ENCODE measurements at places on chromosomes 6 and 20.

- DNase-seq: no peak
Measured at GRCh38 chr6:127634178-127634577, 57.2 kb downstream of the C6orf58 start.

DNA sequence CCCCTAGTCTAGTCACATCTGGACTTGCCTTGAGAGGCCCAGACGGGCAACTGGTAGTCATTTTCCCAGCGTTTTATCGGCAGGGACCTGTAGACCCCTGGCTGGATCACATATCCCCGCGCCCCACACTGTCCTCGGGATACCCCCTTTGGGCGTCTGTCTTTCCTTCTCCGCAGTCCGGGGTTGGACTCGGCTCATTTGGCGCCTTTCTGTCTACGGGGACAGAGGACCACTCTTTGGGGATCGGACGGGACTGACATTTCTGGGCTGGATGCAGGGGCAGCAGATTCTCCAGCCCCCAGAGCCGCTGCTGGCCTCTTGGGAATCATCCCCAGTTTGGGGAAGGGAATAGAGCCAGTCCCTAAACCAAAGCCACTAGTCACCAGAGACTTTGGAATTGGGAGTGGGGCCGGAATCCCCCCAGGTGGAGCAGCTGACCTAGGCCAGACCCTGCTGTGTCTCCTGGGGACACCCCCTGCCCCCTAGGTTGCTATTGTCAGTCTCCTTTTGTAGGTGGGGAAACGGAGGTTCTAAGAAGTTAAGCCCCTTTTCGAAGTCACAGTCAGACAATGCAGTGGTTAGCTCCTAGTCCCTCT is 734 bp downstream of the FAM110A start:
- DNase-seq: no peak

DNA sequence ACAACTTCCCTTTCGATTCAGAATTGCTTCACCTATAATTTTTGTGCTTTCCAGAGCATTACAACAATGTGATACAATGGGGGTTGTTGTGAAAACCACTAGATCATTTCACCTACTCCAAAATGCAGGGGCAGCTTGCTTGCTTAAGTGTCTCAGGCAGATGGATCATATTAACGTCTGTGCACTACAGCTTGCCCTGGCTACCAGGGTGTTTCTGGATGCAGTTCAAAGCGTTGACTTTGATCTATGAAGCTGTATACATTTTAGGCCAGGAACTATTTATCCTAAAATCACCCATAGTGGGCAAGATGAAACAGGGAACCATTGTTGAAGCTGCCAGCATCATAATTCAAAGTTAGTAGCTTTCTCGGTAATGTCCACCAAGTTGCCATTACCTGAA is 339.5 kb upstream of the HSF2 start:
- DNase-seq: no peak

DNA sequence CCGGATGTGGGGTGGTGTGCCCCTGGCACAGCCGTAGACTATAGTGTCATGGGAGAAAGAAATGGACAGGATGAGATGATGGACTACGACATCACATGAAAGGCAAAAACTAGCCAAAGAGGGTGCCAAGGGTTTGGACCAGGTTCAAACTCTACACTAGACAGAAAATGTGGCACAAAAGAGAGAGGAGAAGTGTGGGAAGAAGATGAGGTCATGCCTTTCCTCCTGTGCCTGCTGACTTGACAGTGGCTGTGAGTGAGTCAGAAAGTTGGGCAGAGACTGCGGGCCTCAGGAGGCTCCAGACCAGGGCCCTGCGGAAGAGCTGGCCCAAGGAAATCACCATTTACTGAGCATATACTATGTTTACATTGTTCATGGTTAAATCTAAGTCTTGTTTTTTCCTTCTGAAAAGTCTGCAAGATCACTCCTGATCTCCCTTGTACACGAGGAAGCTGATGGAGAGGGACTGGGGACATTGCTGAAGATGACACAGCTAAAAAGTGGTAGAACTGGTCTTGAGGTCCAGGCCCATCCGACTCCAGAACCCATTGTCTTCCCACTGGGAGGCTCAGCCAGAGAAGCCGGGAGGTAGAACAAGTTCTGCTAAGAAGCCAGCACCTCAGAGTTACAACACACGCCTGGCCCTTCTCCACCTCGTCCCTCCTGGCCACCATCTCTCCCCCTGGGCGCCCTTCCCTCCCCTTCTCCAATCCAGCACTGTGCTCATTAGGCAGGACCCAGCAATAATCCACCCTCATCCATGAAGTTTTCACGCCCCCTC is 35.6 kb downstream of the CNKSR3 start:
- DNase-seq: no peak

DNA sequence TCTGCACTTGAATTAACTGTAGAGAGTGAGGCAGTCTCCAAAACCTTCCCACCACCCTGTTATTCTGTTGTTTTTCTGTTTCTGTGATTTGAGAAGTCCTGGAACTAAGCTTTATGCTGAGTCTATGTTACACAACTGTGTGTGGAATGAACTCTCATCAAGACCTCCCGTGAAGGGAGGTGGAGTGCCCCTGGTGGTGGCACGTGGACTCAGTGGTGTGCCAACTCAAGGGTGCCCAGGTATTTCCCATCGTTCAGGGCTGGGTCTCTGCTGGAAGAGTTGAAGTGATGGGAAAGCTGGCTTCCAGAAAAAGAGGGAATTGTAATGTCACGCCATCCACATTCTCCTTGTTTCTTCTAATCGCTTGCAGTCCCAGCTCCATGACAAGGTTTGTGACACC is 374.2 kb downstream of the SMOC2 start:
- no peak for DNase-seq
